Sigmoid colon (tissue), 7 donors: ENCODE measurements at places on chromosomes 1 and 21. TPM values are rescaled to one million over a fixed set of nuclear protein-coding genes. Genes with fewer than 3 reads are reported as not detected.

The FOXO6 gene
- 1.4 TPM for total RNA-seq

DNA sequence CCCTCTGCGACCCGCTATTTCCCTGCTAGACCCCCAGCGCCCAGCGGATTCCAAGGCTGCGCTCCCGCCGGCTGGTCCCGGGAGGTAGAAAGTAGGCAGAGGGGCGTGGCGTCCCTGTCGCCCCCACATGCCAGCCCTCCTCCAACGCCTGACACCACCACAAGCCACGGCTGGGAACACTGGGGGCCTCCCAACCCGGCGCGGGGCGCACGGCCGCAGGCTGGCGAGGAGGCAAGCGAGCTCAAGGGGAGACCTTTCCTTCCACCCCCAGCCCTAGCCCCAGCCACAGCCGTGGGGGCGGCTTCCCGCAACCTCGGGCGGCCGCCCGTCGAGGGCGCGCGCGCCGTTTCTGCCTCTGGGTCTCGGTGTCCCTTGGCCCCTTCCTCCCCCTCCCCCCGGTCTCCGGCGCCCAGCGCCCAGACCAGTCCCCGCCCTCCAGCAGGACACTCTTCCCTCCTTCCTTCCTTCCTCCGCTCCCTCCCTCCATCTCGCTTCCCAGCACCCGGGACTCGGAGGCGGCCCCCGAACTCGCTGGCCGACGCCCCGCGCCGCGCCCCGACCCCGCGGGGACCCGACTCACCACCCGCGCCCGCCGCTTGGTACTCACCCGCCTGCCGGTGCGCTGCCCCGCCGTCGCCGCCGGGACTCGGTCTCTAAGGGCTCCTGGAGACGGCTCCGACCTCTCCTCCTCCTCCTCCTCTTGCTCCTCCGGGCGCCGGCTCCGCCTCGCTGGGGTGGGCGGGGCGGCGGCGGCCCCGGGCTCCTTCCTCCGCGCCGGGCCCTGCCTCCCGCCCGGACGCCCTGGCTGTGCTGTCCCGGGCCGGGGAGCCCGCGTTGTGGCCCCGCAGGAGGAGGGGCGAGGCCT, at the start of gene GNG12:
Gene GNG12 (minus strand): TSS at position 731 of the 865 bp plus-strand sequence. CDS start 125,781 bp downstream, outside the sequence.
- DNase-seq: peak; percentile 89

GRCh38 chr1:106921186-106921585, 135.3 kb upstream of the PRMT6 start:
- DNase-seq: no peak

GRCh38 chr1:6267686-6268322, 6.9 kb upstream of the GPR153 start:
- DNase-seq: no peak

The IGSF21 gene
- 1.1 TPM for total RNA-seq

- no peak for DNase-seq
These were observed 105.6 kb downstream of the MIS18A start for GRCh38 chr21:32173121-32173724.

- no peak for DNase-seq
These were observed 23.0 kb upstream of the PRSS38 start for GRCh38 chr1:227792216-227793078.

The FMO1 gene
- total RNA-seq: 0.36 TPM

DNA sequence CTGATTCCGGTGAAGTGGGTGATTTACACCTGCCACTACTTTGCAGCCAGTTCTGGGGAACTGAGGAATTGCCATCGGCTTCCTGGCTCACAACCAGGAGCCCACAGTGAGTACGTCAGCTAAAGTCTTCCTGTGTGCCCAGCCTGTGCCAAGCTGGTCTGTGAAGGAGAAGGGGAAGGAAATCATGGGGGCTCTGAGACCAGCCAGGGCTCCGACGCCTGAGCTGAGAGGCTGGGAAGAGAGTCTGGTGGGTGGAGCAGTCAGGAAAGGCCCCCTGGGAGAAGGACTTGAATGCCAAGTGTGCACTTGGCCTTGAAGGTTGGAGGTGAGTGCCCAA, 1.2 kb downstream of the LURAP1 start:
- DNase-seq: peak; percentile 68
